Renal cortical epithelial cell (primary cell): ENCODE measurements at places on chromosomes 6 and 20. TPM values are rescaled to one million over a fixed set of nuclear protein-coding genes. Genes with fewer than 3 reads are reported as not detected.
A peak's percentile ranks its signal among the peaks of the same experiment; 100 is the strongest.

DNA sequence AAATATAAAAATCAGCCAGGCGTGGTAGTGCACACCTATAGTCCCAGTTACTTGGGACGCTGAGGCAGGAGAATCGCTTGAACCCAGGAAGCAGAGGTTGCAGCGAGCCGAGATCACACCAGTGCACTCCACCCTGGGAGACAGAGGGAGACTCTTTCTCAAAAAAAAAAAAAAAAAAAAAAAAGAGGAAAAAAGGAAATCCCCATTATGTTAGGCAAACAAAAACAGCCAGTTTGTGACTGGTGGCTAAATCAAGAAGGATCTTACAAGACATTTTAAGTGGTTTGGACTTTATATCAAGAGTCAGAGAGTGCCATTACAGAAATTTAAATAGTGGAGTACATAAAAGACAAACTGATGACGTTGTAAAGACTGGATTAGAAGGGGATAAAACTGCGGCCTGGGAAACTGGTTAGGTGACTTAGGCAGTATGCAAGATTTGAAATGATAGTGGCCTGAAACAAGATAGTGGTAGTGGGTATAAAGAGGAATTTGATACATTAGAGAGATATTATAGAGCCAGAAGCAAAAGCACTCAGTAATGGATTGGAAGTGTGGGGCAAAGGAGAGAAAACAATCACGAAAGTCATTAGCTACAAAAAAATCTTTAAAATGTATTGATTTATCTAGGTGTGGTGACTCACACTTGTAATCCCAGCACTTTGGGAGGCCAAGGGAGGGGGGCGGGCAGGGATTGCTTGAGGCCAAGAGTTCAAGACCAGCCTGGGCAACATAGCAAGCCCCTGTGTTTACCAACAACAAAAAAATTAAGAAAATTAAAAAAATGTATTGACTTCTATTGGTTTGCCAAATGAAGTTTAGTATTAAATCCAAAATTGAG, 1.7 kb upstream of the MYO6 start:
- DNase-seq, result no peak

GRCh38 chr20:24462460-24463010, 6.9 kb upstream of the SYNDIG1 start:
- DNase-seq, result no peak

DNA sequence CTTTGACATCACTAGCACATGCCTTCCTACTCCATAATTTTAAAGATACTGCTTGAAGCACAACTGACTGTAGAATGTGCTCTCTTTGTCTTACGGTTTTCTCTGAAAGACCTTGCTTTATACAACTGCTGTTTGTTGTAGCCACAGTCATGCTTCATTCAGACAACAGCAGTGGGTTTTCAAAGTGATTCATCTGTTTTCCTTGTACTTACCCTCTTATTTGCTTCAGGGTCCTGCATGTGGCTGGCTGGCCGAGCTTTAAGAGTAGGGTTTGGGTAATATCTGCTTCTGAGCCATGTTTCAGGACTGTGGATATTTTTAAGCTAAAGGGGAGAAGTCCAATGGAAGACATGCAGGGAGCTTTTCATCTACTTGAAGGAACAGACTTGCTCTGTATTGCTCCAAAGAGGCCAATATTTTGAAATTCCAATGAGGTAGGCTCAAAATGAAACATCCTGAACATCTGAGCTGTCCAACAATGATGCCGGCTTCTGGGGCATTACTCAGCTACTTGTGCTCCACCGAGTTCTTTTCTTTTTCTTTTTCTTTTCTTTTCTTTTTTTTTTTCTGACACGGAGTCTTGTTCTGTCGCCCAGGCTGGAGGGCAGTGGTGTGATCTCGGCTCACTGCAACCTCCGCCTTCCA, 160.2 kb upstream of the SGK1 start:
- peak; percentile 48 for DNase-seq

- DNase-seq, result no peak
Measured at GRCh38 chr20:63080811-63081210, 74.0 kb upstream of the BHLHE23 start.

- DNase-seq, result no peak
Measured at GRCh38 chr6:23302514-23302913, 733.1 kb downstream of the HDGFL1 start.

DNA sequence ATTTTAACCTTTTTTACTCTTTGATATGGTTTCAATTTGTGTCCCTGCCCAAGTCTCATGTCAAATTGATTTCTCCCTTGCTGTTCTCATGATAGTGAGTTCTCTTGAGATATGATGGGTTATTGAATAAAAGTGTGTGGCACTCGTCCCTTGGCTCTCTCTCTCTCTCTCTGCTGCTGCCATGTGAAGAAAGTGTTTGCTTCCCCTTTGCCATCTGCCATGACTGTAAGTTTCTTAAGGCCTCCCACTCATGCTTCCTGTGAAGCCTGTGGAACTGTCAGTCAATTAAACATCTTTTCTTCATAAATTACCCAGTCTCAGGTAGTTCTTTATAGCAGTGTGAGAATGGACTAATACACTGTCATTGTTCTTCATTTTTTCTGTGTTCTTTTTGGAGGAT, 48.5 kb downstream of the LIN28B start:
- DNase-seq, result no peak

DNA sequence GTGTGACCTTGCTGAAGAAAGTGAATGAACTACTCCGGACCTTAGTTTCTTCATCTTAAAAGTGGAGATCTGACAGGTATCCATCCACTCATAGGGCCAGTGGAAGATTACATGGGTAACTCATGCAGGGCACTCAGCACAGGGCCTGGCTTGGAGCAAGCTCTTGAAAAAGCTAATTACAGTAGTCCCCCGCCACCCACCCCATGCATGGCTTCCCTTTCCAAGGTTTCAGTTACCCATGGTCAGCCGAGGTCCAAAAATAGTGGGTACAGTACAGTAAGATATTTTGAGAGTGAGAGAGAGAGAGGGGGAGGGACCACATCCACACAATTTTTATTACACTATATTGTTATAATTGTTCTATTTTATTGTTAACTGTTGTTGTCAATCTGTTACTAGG, 7.1 kb upstream of the PMEPA1 start:
- DNase-seq, result no peak

DNA sequence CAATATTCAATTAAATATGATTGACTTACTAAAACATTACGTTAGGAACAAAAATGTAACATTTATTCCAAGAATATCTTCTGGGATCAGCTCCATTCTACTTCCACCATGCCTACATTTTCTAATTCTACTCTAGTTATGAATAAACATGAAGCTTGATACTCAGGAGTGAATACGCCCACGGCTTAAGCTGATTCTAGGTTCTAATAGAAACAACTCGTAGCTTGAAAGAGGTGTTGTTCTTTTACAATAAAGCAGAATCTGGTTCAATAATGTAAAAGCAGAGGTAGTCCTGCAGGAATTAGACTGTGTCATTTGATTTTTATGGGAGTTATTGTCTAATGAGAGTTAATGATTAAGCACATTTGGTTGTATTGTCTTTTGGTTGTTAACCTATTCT, 107.3 kb upstream of the OLIG3 start:
- DNase-seq, result peak; percentile 22

DNA sequence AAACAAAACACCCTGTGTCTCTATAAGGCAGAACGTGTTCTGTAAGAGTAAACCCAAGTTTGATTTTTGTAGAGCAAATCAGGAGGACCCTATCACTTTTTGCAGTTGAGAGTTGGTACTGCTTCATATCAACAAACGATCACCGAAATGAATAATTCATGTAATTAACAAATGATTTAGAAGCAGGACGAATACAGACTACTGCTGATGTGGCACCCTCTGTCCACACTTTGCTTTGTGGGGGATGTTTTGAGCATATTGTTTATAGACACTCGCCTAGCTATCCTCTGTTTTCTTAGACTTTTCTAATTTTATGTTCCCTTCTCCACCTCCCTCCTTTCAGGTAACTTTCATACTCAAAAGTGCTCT, 1.5 kb downstream of the CD2AP start:
- no peak for DNase-seq

DNA sequence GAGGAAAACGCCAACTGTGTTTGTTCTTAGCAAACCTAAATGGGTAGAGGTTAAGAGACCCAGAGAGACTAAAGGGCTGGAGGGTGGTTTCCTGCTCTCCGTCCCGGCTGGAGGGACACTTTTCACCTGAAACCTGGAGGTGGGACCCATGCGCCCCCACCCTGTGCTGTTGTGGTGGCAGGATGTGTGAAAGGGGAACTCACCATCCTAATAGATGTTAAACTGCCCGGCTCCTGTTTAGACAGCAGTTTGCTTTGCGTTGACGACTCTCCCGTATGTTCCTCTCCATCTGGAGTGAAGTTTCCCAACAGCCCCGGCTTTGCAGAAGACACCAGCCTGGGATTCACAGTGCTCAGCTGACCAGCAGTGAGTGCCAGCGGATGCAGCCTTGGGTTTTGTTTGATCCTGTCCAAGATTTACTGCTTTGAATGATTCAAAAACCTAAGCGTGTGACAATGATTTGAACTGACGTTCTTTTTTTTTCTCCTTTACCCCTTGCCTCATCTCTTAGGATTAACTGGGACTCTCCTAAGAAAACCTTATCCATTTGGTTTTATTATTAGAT, 66.0 kb downstream of the CDH4 start:
- DNase-seq, result no peak

DNA sequence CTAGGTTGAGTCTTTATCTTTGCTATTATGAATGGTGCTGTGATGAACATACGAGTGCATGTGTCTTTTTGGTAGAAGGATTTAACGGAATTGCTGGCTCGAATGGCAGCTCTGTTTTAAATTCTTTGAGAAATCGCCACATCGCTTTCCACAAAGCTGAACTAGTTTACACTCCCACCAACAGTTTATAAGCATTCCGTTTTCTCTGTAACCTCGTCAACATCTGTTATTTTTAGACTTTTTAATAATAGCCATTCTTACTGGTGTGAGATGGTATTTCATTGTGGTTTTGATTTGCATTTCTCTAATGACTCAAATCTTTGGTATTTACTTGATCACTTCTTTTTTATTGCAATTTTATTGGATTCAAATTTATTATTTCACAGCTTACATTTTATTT, 117.4 kb upstream of the HDGFL1 start:
- DNase-seq, result peak; percentile 37

DNA sequence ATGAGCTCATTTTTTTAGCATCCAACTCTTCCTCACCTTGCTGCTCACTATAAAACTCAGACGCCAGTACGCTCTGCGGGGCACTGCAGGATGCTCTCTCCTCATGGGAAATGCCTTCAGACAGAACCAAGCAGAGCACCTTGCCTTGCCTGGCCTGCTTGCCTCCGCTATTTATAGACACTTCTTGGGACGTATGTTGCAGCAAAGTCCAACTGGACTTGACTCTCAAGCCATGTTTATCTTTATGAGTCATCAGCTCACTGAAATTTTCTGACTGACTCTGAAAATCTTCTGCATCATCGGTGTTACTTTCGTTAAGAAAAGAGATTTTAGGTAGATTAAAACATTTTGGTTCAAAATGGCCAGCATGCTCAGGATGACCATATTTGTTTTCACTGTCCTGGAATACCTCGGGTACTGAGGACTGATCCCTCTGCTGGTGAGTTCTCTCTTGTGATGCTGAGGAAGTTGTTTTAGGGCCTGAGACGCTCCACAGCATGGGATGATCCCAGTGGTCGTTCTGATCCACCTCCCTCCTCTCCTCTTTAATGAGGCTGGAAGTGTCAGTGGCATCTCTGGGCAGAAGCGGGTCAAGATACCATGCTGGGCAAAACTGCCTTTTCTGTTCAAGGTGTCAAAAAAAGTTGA, 204.5 kb downstream of the KIF16B start:
- DNase-seq, result peak; percentile 6

DNA sequence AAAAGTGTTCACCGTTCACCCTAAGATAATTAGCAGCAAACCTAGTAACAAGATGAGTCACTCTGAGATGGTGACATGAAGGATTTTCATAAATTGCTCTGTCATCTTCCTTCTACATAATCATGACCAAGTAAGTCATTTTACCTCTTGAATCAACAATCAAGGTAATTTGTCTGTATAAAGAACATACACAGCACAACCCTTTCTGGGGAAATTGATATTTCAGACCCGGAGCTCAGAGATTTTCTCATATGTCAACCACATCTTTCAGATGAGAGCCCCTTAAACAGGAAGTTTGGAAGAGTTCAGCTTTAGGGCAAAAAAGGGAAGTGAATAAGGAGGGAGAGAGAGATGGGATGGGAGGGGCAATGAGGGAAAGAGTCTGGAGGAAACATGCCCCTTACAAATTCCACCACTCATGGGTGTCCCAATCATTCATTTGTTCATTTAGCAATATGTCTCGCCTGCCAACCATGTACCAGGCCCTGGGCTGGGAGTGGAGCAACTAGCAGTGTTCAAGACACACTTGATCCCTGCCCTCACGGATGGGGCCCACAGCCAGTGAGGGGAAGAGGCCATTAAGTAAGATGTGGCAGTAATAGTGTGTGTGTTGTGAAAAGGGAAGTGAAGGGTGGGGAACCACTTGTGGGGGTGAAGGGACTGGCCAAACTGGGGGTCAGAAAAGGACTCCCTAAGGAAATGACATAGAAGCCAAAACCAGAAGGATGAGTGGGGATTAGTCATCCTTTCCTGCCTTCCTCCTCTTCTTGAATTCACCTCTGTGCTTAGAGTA, 190.9 kb downstream of the MAFB start:
- no peak for DNase-seq

- DNase-seq, result no peak
Measured at GRCh38 chr6:7050004-7050403, 57.8 kb upstream of the RREB1 start.

- peak; percentile 99 for DNase-seq
Measured at GRCh38 chr6:37134396-37135191, 35.4 kb upstream of the PIM1 start.

- no peak for DNase-seq
Measured at GRCh38 chr6:25010902-25011625, 75.3 kb upstream of the RIPOR2 start.

GRCh38 chr6:159983641-159984080, 14.8 kb downstream of the IGF2R start:
- DNase-seq, result no peak

CRISP3 gene
- total RNA-seq, result not detected in 2 replicates

C6orf132 gene
- 6.9 and 16.3 TPM in 2 replicates for total RNA-seq

ELOVL4 gene
- total RNA-seq, result 1.4 TPM in 2 replicates

LST1 gene
- total RNA-seq, result not detected in 2 replicates

TUBB2B gene
- 21.6 and 53.5 TPM in 2 replicates for total RNA-seq

FNDC1 gene
- total RNA-seq, result 0.10 TPM in 1 of 2 replicates, not detected in the other

RIPOR2 gene
- 0.60 and 1.0 TPM in 2 replicates for total RNA-seq

EMILIN3 gene
- not detected in 2 replicates for total RNA-seq
